Stromal cell of bone marrow (primary cell): ENCODE measurements at places on chromosomes 2 and 18.

GRCh38 chr2:3805201-3805939 lies 102.0 kb downstream of the DCDC2C start:
- no peak for DNase-seq

- no peak for DNase-seq
These were observed 36.2 kb downstream of the KDM3A start for GRCh38 chr2:86477349-86477748.

- DNase-seq: no peak
These were observed 160.4 kb downstream of the HDAC4 start for GRCh38 chr2:239240414-239240881.

DNA sequence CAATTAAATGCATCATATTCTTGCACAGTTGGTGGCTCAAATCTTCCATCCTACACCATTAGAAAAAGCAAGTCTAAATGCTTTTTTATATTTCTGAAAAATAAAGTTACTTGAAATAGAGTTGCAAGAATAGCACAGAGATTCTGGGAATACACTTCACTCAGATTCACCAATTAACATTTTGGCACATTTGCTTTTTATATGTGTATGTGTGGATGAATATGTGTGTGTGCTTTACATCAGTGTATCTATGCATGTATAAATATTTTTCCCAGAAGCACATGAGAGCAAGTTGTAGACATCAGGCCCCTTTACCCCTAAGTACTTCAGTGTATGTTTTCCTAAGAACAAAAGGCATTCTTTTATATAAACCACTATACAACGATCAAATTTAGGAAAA lies 27.6 kb upstream of the MSH2 start:
- no peak for DNase-seq

- no peak for DNase-seq
These were observed 246.0 kb upstream of the UBE2E3 start for GRCh38 chr2:180734382-180734781.

DNA sequence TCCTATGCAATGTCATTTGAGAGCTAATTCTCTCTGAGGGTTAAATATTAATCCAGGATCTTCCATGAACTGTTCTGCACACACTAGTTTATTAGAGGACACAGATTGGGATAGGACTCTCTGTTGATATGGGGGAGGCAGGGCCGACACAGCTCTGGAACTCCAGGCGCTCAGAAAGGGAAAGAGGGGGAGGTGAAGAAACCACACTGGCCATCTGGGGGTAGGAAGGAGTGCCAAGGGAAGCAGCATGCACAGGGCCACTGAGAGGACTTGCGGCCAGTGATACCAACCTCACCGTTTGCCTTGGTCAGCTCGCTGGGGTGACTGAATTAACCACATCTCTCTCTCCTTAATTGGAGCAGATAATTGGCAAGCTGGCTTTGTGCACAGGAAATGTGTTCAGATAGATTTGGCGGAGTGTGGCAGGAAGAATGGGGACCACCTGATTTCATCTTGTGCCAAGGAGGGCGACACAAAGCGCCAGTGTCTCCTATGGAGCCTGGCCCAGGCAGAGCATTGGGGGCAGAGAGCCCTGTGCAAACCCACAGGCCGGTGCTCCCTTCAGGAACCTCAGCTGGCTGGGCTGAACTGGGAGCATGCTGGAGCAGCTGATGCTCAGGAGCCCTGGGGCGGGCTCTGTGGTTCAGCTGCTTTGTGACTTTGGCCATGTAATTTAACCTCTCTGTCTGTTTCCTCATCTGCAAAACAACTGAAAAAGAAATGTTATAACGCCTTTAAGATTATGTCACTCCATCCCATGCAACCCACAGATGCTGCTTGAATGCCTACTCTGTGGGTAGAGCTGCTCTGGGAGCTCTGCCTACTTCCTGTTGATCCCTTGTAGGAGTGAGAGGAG lies 114.7 kb upstream of the STON1 start:
- peak; percentile 13 for DNase-seq

DNA sequence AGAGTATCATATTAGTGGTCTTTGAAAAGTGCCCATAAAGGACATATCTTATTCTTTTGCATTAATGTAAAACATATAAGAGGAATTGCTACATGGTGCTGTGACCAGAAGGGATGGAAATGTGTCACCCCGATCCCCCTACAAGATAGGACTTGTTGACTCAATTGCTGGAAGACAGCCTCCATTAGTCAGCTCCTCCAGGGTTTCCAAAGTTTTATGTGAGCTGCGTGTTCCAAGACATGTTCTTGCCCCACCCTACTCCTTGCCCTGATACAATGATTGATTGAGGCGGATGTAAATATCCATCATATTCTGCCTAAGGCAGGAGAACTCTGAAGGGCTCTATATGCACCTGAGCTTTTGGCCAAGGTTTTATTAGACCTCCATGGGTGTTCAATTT lies 541.0 kb upstream of the ZEB2 start:
- DNase-seq: no peak

DNA sequence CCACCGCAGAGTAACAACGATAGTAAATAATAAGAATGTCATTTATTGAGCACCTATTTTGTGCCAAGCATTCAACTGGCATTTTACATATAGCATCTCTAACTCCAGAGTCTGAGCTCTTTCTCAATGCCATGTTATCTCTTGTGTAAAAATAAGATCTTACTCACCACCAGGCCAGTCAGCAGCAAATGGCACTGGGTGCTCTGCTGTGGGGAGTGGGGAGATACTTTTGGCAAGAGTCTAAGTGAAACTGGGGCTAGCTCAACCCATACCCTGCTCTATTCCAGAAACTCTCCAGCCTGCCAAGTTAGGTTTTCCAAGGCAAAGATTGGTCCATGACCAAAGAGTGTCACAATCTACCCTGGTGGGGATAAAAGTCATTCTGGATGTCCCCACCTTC lies 5.0 kb upstream of the SLC4A3 start:
- DNase-seq: no peak

DNA sequence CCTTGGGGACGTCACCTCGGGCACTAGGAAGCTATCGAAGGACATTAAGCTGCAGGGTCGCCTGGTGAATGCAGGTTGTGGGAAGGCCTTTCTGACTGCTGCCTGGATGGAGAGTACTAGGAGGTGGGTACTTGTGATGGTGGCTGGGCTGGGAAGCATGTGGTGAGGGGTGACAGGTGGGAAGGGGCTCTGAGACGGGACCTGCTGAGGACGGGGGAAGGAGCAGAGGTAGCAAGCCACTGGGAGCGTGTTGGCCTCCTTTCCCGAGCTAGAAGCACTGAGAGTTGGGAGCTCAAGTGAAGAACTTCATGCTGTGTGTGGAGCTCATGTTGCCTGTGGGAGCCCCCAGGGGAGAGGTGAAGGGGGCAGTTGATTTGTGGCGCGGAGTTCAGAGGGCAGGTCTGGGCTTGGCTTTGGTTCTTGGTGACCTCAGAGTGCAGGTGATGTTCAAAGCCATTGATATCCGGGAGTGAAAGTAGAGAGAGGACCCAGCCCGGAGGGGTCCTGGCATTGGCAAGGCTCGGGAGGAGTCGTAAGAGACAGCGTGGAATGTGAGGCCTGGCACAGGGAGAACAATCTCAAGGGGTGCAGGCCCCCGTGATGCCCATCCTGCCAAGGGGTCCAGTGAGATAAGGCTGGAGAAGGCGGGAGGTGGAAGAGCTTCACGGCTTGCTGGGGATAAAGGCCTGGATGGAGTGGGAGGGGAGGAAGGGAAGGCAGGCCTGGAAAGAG lies 13.2 kb downstream of the MROH2A start:
- no peak for DNase-seq

- DNase-seq: no peak
These were observed 28.0 kb downstream of the SH2D6 start for GRCh38 chr2:85446296-85447221.

- DNase-seq: no peak
These were observed 21.5 kb upstream of the PDE1A start for GRCh38 chr2:182448371-182448770.

- DNase-seq: no peak
These were observed 365.4 kb upstream of the FSIP2 start for GRCh38 chr2:185373229-185373628.

GRCh38 chr18:24500217-24500616 lies 39.8 kb downstream of the HRH4 start:
- no peak for DNase-seq

GRCh38 chr2:61785583-61785982 lies 68.3 kb downstream of the FAM161A start:
- DNase-seq: no peak

DNA sequence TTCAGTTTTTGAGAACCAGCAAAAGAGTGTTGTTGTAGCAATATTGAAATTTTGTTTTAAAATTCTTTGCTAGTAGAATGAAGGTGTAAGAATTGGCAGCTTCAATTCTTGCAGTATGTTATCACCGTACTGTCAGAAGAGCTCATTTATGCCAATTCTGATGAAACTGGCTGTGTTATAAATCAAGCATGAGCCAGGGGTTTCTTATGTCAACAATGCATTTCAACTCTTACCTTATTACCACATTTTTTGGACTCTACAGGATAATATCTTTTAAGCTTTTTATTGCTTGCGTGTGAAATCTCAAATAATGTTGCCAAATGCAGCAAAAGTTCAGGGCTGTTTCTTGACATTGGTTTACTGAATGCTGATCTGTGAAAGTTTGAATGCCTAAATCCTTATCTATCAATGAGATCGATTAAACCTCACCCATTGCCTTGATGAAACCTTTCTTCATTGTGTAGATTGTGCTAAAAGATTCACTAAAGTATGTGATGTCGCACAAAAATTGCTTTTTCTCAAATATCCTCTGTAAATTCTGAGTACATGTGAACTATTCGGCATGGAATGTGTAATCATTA lies 1389.3 kb upstream of the ZEB2 start:
- no peak for DNase-seq

GRCh38 chr18:48838921-48839818 lies 111.6 kb downstream of the SMAD7 start:
- DNase-seq: peak; percentile 67

- DNase-seq: no peak
These were observed 25.1 kb upstream of the CAB39 start for GRCh38 chr2:230687498-230687897.

GRCh38 chr2:239177325-239177724 lies 223.5 kb downstream of the HDAC4 start:
- DNase-seq: no peak

- no peak for DNase-seq
These were observed 5.9 kb downstream of the SCYGR3 start for GRCh38 chr2:227608561-227609338.

DNA sequence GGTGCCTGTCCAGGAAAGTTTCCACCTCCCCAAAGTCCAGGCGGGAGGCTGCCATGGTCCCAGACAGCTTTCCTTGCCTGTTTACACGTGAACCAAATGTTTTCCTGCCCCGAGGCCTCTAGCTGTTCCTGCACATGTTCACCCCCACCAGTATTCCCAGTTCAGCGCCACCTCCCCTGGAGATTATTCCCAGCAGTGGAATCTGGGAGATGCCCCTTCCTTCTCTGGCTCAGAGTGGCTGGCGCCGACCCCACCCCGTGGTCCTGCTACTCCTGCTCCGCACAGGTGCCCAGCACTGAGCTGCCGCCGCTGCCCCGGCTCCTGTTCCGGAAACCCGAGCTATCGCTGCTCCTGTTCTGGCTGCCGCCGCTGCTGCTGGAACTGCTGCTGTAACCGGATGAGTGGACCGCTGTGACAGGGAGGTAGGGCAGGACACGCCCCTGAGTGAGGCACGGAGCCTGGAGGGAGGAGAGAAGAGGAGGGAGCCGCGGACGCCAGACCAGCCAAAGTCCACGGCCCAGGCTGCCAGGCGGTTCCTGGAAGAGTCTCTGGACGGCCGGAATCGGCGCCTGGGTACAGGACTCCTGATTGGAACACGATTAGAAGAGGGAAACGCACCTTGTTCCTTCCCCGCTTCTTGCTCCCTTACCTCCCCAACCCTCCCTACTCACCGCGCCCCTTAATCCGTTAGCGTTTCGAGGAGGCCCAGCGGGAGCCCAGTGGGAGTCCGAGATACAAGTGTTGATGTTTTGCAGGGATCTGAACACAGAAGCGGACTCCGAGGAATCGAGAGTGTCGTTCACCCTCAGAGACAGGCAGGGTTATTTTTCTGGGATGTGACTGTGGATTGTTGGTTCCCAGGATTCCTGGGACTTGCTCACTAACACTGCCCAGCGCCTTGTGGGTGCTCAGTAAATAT lies at the start of gene PDE11A:
TSS of gene PDE11A (minus strand) at position 395 of the 919 bp plus-strand sequence. CDS start at position 55, 340 bp downstream.
- peak; percentile 47 for DNase-seq

DNA sequence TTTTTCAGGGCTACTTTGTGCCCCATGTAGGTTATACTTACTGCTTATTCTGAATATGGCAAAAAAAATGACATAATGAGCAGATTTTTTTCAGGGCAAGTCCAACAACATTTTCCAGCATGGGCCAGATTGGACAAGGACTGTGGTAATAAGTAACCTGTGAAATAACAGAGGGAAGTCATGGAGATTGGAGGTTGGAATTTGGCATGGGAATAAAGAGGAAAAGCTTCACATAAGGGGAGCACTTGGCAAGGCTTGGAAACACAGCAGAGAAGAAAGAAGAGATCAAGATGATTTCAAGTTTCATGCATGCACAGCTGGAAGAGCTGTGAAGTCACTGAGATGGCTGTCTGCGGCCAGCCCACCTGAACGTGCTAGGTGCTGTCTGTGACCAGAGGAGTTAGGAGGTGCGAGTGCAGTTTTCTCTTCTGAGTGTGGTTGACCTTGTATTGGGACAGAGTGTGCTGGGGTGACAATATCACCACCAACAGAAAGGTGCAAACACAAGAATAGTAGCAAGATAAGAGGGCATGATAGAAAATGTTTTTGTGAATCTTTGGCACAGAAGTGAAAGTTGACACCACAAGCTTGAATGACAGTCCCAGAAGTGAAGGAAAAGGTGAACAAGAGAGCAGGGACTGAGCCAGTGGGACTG lies 71.1 kb upstream of the DSC1 start:
- no peak for DNase-seq

- no peak for DNase-seq
These were observed 997 bp upstream of the DRC1 start for GRCh38 chr2:26400723-26401122.

- DNase-seq: no peak
These were observed 15.4 kb downstream of the IL1B start for GRCh38 chr2:112821142-112821541.

DNA sequence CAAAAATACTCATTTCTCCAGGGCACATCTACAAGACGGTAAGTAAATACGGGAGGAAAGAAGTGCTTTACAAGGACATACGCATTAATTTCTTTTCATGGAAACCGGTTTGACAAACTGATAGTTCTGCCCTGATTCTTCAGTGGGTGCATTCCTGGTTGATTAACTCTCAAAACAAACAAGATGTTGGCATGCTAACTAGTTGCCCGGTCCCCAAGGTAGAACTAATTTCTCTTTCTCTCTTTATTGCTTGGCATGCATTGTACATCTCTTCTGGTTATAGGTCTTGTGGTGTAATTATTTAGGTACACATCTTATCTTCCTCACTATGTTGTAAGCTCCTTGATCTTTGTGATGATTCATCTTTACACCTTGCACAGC lies 46.9 kb upstream of the SPATS2L start:
- DNase-seq: no peak

- no peak for DNase-seq
These were observed 297.0 kb upstream of the GULP1 start for GRCh38 chr2:187994464-187995331.
